Stimulated activated CD4-positive, alpha-beta T cell treated with anti-CD3 and anti-CD28 coated beads, Interleukin-1b, Interleukin-23, amount 100 ng/mL, for 1 hour (primary cell): ENCODE measurements at places on chromosomes 6 and 20.

- DNase-seq: no peak
These were observed 23.9 kb downstream of the ARMC2 start for GRCh38 chr6:108872141-108872557.

DNA sequence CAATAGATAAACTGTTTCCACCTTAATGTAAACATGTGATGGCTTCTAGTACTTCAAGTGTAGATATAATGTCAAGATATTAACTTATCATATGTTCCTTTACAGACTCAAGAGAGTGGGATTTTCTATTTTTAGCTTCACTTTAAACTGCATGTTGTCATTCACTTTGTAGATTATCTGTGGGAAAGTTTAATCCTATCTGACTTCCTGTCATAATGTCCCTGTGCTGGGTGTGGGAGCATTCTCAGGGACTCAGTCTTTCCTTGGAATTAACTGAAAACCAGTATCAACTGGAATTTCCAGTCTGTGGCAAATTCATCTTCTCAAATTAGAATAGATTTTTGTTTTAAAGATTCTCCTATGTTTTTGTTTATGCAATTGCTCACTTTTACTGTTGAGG, 226.1 kb upstream of the FERMT1 start:
- DNase-seq: no peak

DNA sequence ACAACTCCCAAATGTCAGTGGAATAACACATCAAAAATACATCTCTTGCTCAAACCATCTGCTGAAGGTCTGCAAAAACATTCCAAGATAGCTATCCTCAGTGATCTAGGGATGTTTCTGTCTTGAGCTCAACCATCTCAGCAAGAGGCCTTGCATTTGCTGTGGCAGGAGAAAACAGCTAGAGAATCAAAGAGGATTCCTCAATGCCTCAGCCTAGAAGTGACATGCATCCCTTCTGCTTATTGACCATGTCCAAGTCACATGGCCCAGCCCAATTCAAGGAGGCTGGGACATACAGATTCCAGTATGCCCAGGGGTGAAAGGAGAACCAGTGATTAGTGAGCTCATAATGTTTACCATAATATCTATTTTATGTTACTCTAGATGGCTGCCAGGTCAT, 269.5 kb downstream of the PLCB1 start:
- no peak for DNase-seq

DNA sequence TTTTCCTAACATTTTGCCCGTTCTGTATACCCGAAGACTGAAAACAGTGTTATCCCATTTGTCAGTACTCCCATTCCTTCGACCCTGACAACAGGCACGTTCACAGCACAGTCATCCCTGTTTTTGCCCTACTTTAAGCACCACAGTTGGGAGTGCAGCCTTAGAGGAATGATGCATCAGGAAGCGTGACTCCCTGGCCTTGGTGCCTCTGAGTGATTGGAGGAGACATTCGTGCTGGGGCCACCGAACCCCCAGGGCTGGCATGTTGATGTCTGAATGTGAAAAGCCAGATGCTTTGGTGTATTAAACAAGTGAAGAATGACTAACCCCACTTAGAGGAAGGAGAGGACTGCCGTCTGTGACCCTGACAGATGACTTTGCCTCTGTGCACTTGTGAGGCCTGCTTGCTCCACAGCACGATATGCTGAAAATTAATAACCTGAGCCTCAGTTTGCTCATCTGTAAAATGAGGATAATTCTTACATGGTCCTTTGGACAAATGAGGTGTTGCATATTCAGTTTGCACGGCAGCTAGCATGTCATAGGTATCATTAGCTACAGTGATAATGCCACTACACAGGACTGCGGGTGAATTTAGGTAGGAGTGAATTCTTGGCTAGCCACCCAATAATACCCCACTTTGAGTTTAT, 36.0 kb downstream of the STK35 start:
- no peak for DNase-seq

DNA sequence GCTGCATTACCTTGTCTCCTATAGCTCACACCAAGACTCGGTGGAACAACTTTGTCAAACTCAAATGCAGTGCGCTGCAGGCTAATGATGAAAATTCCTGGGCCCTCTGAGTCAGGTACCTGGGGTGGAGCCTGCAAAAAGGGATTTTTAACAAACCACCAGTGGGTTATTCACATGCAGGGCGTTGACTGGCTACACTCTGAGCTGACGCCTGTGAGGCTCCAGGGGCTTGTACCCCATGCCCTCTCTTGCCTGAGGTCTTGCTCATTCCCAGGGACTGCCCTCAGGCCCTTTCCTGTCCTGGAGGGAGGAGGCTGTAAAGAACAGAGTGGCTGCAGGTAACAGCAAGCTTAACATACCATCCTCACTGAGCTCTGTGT, 9.2 kb downstream of the GTSF1L start:
- DNase-seq: no peak

DNA sequence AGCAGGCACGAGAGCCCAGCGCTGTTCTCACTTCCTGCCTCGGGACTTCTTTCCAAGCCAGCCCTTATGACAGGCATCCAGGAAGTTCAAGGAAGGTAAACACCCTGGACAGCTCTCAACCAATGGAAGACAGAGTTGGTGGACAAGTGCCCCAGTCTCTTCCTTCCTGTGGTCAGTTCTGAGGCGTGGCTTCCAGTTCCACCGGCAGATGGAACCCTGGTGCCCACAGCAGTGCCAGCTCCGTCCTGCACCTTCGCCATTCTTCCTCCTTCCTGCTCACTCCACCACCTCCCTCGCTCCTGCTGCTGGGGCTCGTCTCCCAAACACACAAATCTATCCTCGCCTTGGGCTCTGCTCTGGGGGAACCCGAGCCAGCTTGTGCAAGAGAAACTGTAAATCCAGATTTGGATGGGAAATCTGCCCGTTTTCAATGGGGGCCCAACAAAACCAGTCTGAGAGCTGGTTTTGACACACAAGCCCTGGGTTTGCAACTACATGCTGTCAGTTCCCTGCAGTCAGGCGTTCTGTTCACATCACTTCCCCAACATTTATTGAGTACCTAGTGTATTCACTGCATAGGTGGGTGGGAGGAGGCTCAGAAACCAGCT, 162.7 kb downstream of the GRM4 start:
- DNase-seq: no peak

GRCh38 chr6:19597809-19598320, 239.3 kb upstream of the ID4 start:
- no peak for DNase-seq

GRCh38 chr6:56334937-56335336, 87.6 kb upstream of the COL21A1 start:
- no peak for DNase-seq

DNA sequence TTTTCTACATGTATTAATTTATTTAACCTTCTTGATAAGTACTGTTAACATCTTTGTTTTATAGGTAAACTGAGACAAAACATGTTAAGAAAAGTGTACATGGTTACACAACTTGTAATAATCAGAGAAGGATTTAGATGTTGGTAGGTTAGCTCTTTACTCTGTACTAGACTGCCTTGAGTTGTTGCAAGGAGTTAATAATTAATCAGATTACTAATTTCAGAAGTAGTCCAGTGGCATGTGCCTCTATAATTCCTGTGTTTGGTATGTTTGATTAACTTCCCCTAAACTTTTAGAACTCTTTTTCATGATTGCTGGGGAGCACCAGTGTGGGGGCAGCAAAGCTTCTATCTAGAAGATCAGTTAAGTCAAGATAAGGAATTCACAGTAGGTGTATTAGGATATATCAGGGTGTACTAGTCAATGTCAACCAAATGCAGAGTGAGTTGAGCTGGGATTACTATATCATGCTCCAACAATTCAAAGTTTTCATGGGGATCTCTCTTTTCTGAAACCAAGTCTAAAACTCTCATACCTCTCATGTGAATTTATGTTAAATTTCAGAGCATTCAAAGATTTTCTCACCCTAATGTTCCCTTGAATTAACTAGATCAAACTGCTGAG, 129.7 kb upstream of the AHI1 start:
- no peak for DNase-seq

DNA sequence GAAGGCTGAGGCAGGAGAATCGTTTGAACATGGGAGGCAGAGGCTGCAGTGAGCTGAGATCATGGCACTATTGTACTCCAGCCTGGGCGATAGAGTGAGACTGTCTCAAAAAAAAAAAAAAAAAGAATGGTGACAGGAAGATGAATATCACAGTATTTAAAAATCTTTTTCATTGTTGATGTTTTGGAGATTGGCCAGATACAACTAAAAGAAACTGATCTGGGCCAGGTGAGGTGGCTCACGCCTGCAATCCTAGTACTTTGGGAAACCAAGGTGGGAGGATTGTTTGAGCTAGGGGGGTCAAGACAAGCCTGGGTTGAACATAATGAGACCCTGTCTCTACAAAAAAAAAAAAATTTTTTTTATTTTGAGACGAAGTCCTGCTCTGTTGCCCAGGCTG, 52.1 kb downstream of the TRAF3IP2 start:
- DNase-seq: no peak

DNA sequence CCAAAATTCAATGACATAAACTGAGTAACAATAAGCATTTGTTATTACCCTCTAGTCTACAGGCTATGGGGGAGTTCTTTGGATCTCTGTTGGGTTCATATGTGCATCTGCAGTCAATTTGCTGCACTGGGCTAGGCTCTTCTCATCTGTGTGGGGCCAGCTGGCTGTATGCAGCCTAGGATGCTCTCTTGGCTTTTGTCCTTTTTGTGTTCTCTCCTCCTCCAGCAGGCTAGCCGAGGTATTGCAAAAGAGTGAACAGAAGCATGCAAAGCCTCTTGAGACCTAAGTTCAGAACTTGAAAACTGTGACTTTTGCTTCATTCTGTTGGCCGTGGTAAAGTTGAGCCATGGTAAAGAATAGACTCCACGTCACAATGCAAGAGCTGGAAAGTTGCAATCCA, 62.8 kb upstream of the FOXO3 start:
- DNase-seq: no peak

- no peak for DNase-seq
These were observed 133.5 kb downstream of the PLCB1 start for GRCh38 chr20:8265588-8265987.

DNA sequence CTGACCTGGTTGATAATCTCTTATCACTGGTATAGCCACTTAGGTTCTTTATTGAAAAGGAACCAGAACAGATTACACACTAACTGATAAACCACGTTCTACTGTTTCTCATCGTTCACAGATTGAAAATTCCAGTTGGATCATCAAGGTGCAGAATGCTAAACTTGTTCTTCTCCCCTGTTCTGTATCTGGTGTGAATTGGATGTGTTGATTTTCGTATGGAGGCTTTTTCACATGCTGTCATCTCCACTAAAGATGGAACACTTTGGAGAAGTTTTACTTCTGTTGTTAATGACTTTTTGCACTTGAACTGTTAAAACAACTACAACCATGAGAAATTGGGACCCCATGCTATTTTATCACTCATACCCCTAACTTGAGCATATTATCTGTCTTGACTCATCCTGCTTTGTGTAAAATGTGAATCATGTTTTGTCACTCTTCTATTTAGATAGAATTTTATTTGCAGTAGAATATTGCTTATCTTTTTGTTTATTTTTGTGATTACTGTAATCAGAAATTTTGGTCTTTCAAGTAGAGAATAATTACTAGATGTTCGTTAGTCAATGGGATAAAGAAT, 17.5 kb downstream of the VAPB start:
- no peak for DNase-seq

- no peak for DNase-seq
These were observed 11.8 kb downstream of the CLVS2 start for GRCh38 chr6:123007885-123008284.

DNA sequence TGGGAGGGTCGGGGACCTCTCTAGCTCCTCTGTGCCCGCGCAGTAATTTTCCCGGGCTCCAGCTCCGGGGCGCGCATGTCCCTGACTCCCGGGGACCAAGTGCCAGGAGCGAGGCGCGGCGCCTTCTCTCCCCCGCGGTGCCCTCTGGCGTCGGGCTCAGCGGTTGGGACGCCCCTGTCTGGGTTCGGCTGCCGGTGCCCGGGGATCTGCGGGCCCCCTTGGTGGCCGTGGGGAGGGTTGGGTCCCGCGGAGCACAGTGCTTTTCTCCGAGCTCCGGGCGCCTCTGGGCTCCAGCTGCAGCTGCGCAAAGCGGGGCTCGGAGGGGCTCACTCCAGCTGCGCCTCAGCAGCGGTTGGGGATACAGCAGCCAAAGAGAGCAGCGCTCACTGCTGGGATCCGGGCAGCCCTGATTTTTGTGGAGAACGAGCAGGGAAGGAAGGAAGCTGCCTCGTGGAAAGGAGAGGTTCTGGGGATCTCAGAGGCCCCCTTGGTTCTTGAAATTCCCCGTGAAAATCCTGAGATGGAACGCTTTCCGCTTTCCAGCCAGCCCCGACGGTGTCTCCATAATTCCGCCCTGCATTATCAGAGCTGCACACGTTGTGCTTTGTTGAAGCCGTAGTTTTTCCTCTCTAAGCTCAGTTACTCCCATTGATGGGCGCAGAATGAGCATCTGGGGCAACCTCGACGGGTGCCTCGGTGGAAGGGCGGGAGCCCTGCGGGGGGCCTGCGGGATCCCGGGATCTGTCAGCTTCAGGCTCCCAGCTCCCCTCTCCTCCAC, 861 bp downstream of the PPP1R14C start:
- DNase-seq: no peak

DNA sequence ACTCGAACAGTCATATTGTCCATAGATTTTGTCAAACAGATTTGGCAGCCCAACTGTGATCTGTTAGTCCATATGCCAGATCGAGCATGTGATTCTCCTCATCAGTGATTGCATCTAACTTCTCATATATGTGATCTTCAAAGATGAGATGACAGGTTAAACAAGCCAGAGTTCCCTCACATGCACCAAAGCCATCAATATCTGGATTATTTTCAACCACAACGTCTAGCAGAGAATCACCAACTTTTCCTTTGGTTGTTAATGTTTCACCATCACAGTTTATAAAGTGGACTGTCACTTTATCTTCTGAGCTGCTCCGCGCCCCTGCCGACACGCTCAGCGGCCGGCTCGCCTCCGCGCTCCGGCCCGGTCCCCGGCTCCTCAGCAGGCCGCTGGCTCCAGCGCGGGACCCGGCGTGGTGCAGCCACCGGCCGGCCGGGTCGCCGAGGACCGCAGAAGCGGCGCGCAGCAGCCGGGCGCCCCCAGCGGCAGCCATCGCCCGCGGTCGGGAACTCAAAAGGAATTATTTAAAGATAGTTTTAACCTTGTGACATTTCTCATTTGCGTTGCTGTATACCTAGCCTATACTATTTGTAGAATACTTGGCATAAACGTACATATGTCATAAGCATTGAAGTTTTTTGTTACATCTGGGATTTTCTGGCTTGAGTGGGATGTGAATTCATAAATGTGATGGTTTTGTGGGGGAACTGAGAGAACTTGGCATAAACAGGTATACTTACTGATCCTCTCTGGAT, 40.1 kb upstream of the DYNLRB1 start:
- no peak for DNase-seq

- no peak for DNase-seq
These were observed 65.2 kb downstream of the THBS2 start for GRCh38 chr6:169188475-169188874.

- no peak for DNase-seq
These were observed 310.3 kb downstream of the CLVS2 start for GRCh38 chr6:123306334-123306733.
